ENCODE measurements at places on chromosomes 4 and X.

- DNase-seq = no peak
Observed at GRCh38 chr4:4406455-4407298, 19.8 kb downstream of the NSG1 start.

- no peak for DNase-seq
Observed at GRCh38 chr4:147571036-147571770, 46.0 kb upstream of the TMEM184C start.

- no peak for DNase-seq
Observed at GRCh38 chrX:139784807-139785206, 76.8 kb upstream of the MCF2 start.

GRCh38 chr4:121192480-121192879 is 28.4 kb upstream of the TNIP3 start:
- DNase-seq = no peak

GRCh38 chr4:83387012-83387411 is 52.4 kb upstream of the HPSE start:
- DNase-seq = no peak

GRCh38 chr4:110977554-110977953 is 354.7 kb upstream of the PITX2 start:
- DNase-seq = no peak

- no peak for DNase-seq
Observed at GRCh38 chrX:121050781-121051180, 3.4 kb downstream of the GLUD2 start.

DNA sequence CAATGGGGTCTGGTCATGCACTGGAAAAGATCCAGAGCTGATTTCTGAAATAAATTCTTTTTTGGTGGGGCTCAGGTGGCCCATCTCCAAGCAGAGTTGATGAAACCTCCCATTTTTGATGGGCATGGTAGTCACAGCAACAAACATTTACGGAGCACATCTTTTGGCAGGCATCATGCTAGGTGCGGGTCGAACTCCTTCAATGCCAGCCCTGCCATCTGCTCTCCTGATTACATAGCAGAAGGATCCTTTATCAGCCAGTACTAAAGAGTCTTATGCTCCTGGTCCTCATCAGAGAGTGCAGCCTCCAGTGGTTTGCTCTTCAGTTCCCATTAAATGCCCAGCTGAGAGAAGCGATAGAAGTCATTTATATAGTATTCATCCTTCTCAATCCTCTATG is 121.7 kb downstream of the GRXCR1 start:
- DNase-seq = no peak

DNA sequence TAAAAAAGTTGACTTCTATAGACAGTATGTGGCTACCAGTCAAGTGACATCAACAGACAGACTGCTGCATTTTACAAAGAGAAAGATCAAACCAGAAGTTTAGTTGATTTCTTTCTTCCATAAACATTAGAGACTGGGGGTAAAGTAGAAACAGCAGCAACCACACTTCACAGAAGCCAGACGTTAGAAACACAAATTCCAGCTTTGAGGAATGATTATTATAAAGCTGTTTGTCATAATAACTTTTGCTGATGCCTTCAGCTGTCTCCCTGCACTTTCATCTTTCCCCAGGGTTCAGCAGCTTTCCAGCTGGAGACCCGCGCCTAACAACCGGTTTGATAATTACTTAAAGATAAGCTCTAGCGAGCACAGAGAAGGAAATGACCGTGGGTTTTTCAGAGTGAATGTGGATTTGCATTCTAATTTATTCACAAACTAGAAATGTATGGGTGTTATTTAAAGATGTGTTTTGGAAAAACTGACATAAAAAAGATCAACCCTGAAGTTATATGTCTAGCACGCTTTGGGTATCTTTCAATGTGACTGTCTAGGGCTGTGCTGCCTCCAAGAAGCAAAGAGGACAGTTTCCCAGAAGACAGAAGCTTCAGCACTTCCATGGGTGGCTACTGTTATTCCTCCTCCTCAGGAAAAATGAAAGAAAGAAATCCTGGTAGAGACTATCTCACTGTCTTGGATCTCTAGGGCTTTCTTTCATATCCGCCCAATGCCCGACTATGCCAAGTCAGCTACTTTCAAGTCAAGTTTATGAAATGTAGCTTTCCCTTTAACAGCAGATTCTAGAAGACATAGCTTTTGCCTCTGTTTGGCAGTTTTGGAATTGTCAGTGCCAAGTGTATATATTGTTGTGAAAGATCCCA is 15.0 kb upstream of the ENAM start:
- DNase-seq = no peak

DNA sequence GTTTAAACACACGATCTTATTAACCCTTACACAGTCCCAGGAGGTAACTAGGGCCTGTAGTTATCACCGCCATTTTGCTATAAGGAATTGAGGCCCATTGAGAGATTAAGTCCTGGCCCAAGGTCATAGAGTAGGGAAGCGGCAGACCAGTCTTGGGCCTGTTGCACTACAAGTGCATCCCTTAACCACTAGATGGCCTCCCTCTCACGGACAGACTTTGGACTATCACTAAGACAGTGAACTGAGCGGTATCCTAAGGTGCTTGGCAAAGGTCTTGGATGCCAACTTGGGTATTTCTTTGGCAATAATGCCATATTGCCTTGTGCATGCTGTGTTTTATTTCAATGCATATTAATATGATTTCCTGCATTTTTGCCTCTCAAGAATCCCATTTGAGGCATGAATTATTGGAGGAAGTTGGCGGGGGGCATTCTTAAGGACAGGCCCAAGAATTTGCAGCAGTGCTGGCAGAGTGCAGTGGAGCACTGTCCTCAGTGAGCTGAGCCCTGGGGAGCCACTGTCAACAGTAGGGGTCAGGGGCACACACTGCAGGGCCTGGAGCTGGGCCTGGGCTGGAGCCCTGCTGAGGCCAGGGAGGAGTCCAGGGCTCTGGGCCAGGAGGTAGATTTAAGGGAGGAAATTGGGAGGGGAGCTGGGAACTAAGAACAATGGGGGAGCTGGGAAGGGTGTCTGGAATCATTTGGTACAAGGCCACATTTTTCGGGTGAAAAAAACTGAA is 147.4 kb downstream of the SMIM20 start:
- no peak for DNase-seq

- no peak for DNase-seq
Observed at GRCh38 chr4:82403725-82404124, 26.5 kb downstream of the HNRNPDL start.

- DNase-seq = no peak
Observed at GRCh38 chr4:144353292-144353691, 212.8 kb upstream of the GYPA start.

GRCh38 chr4:101451086-101451485 is 103.8 kb upstream of the PPP3CA start:
- no peak for DNase-seq

DNA sequence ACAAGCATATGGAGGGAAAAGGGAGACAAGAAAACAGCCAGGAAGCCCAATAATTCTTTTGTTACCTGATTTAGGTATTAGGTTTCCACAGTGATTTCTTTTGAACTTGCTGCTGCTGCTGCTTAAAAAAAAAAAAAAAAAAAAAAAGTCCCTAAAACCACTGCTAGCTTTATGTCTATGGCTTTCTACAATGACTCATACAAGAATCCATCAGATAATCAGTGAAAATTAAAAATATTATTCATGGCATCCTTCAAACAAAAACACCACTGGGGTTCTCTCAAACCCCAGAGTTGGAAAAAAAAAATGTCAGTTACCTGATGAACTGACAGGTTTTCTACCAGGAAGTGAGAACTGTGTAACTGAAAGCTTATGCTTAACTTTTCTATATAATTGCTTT is 14.3 kb downstream of the EPHA5 start:
- DNase-seq = no peak

- DNase-seq = no peak
Observed at GRCh38 chrX:15998350-15998749, 125.0 kb upstream of the GRPR start.

DNA sequence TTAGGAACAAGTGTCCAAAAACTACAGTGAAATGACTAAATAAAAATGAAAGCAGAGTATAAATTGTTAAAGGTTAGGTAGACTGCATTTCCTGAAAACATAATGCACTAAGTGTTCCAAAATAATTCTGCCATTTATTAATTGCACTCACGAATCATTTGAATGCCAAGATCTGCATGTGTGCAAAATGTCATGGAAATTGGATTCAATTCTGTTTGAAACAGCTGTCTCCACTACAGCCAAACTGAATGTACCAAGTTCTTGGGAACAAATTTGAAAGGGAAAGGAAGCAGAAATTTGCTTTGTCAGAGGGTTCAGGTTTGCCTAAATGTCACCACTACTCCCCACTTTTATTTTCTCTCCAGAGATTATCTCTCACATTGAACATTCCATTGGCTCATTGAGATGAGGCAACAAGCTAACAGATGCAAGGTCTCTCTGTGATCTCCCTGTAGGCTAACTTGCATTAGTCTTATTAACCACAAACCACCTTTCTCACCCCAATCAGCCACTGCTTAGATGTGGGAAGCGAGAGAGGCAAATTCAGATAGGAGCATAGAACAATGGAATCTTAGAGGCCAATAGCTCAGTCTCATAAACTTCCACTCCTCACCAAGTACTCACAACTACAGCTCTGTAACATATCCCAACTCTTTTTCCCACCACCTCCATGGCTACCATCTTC is 226.6 kb downstream of the KDR start:
- no peak for DNase-seq

GRCh38 chrX:62928906-62929305 is 422.2 kb downstream of the SPIN4 start:
- no peak for DNase-seq

GRCh38 chr4:112112590-112113170 is 32.6 kb upstream of the FAM241A start:
- no peak for DNase-seq

GRCh38 chrX:6568031-6568430 is 33.1 kb upstream of the VCX3A start:
- no peak for DNase-seq

DNA sequence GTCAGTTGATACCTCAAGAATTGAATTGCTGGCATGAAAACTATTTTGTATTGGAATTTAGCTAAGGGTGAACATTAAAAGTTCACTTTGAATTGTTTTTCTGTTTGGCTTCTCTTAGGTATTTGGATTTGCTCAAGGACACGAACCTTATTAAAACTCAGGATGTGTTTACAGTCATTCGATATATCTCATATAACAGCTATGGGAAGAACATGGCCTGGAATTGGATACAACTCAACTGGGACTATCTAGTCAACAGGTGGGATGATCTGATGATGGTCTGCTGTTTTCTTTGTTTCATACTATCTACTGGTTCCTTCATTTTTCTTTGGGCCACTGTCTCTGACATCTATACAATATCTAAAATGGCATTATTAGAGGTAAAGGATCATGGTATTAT is 69.7 kb downstream of the PITX2 start:
- no peak for DNase-seq

DNA sequence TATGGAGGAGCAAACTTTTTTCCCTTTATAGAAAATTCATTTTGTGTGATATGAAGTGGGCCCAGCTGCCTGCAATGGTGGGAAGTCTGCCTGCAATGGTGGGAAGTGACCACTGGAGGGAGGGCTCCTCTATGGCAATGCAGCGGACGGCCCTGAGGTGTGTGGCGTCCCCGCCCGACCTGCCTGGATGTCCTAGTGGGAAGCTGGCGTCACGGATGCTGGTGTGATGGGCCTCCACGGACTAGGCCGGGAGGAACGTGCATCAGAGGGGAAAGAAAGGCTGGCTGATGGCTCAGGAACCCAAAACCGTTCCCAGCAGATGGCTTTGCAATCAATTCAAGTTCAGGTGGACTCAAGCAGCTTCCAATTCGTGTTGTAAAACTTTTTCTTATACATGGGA is 177.9 kb downstream of the AFAP1 start:
- no peak for DNase-seq

DNA sequence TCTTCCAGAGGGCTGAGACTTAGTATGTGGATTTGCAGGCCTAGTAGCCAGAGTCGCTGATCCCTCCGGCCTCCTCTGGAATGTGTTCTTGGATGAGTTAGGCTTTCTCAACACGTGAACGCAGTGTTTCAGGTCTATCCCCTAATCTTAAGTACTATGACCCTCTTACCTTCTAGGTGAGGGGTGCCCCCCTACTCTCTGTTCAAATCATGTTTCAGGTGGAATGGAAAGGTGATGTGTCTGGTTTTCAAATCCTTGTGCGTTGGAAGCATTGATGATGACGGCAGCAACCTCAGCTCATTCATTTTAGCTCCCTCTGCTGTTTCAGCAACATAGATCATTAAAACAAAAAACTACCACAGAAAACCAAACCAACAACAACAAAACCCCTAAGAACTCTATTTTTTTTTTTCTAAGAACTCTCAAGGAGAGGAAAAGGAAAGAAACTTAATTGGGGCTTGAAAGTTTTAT is 56.4 kb downstream of the RWDD4 start:
- DNase-seq = no peak

- no peak for DNase-seq
Observed at GRCh38 chrX:135688137-135688536, 25.3 kb upstream of the CT45A1 start.

GRCh38 chr4:111283066-111283677 is 660.3 kb upstream of the PITX2 start:
- peak; percentile 3 for DNase-seq

- no peak for DNase-seq
Observed at GRCh38 chrX:63128509-63128908, 222.6 kb downstream of the SPIN4 start.

GRCh38 chr4:156102411-156102810 is 148.7 kb upstream of the CTSO start:
- no peak for DNase-seq

GRCh38 chr4:140267576-140267975 is 105.9 kb upstream of the SCOC start:
- no peak for DNase-seq

GRCh38 chrX:17743913-17744312 is 6.6 kb downstream of the SCML1 start:
- DNase-seq = no peak

- DNase-seq = no peak
Observed at GRCh38 chr4:27484216-27484615, 623.6 kb downstream of the STIM2 start.

- no peak for DNase-seq
Observed at GRCh38 chrX:8313844-8314243, 142.8 kb upstream of the VCX2 start.

DNA sequence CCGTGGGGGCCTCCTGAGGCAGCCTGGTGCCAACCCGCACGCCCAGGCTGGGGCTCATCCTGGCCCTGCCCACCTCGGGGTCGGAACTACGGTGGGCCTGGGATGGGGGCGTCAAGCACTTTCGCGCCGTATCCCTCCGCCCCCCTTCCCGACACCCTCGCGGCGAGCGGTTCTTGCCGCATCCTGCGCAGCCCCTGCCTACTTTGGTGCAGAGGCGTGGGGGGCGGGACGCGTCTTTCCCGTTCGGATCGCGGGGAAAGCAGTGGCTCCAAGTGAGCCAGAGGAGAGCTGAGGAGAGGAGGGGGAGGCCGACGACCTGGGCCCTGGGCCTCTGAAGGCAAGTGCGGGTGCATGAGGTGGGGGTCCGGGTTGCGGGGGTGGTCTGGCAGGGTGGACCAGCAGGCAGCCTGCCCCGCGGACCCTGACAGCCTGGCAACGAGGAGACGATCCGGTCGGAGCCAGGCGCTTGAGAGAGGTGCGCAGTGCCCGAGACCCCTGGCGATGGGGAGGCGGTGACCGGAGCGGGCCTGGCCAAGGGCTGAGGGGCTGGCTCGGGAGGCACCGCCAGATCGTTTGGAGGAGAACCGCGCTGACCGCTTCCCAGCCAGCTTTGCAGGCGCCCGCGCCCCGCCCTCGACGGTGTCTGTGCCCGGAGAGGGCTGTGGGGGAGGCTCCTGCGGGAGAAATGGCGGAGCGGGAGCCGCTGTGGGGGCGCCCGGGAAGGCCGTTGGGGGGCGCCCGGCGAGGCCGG is at the start of gene GPRASP2:
TSS of gene GPRASP2 (plus strand) at position 233 of the 751 bp plus-strand sequence. CDS start 2,422 bp downstream, outside the sequence.
- no peak for DNase-seq

- DNase-seq = peak; percentile 39
Observed at GRCh38 chrX:103520386-103520785, 1.1 kb upstream of the RAB40A start.

All from NCI-H1417 treated with DMSO at 0.1 percent for 48 hours (cell line).